Activated gamma-delta T cell treated with Interleukin-2 at 50 U/mL for 16 hours (primary cell): ENCODE measurements at places on chromosomes 1 and 21.
A peak's percentile ranks its signal among the peaks of the same experiment; 100 is the strongest.

- DNase-seq = peak; percentile 50
Measured at GRCh38 chr1:155859881-155860871, 809 bp downstream of the SYT11 start.

DNA sequence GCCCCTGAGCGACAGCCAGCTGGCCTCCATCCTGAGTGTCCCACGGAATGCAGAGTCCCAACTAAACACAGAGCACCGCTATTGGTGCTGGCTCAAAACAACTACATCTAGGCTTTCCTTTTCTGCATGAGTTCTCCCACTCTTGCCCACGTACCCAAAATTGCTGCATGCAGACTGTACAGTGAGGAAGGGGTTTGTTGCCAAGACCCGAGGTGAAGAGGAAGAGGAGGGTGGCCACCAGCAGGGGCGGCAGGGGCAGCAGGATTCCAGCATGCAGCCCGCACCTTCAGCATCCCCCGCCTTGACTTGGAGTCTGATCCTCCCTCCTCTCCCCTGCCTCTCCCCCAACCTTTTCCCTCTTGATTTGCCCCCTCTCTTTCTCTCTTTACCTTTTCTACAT is 8.0 kb downstream of the S100A9 start:
- DNase-seq = no peak

DNA sequence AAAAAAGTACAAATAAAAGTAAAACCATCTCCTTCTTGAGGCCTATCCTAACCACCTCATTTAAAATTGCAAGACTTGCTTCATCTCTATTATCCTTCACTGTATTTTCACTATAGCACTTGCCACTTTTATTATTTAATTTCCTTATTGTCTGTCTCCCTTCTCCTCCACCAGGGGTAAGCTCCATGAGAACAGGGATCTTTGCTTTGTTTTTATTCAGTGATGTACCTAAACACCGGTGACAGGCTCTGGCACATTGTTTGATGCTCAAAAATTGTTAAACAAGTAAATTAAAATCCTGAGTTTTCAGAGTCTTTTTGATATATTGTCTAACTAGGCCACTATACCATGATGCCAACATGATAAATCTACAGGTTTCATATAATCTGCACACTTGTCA is 17.2 kb upstream of the SPEN start:
- DNase-seq = no peak

GRCh38 chr1:216314379-216315095 is 108.7 kb downstream of the USH2A start:
- no peak for DNase-seq

- DNase-seq = no peak
Measured at GRCh38 chr1:151728151-151729054, 7.1 kb downstream of the RIIAD1 start.

- peak; percentile 66 for DNase-seq
Measured at GRCh38 chr1:181089676-181090544, 1.4 kb downstream of the IER5 start.

DNA sequence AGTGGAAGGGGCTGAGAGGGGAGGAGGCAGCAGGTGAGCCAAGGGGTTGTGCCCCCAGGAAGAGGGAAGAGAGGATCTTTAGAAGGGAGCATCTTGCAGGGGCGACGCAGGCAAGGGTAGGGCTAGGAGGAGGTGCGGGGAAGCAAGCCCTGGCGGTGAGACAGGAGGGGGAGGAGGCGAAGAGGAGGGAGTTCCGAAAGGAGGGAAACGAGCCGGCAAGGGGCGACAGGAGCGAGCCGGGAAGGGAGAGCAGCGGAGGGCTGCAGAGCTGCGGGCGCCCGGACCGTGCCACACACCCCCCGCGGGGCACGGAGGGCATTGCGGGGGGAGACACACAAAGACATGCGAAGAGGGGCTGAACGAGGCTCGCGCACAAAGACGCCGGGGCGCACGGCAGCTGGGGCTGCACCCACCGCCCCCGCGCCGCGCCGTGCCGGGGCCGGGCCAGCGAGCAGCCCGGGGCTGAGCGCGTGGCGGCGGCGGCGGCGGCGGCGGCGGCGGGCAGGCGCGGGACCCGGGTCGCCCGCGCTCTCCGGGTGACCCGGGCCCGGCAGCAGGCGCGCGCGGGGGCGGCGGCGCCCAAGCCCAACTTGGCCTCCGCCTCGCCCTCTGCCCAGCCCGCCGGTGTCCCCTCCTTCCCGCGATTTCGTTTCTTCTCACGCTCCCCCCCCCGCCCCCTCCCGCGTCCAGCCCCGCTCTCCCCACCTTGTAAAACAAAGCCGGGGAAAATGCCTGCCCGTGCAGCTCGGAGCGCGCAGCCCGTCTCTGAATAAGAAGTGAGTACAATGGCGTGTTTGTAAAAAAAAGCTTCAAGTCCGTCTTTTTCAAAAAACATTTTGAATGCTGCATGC is at the start of gene KCNK2:
Gene KCNK2, plus strand, starts transcription at position 206 of the 851 bp plus-strand sequence. CDS start 649 bp downstream, outside the sequence.
- no peak for DNase-seq

- no peak for DNase-seq
Measured at GRCh38 chr1:151832318-151832980, 847 bp upstream of the RORC start.

DNA sequence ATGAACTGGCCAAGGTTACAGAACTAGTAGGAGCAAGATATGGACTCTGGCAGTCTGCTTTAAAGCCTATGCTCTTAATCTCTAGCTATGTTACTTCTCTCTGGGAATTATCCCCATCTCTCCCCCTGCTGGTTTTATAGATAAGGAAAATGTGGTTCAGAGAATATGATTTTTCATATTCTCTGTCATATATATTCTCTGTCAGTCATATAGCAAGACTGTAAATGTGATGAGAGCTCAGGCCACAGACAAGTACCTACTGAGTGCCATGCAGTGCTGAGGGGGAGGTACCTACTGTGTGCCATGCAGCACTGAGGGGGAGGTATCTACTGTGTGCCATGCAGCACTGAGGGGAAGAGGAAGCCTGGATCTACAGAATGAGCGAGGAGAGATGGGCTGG is 220.3 kb upstream of the FGGY start:
- DNase-seq = no peak

DNA sequence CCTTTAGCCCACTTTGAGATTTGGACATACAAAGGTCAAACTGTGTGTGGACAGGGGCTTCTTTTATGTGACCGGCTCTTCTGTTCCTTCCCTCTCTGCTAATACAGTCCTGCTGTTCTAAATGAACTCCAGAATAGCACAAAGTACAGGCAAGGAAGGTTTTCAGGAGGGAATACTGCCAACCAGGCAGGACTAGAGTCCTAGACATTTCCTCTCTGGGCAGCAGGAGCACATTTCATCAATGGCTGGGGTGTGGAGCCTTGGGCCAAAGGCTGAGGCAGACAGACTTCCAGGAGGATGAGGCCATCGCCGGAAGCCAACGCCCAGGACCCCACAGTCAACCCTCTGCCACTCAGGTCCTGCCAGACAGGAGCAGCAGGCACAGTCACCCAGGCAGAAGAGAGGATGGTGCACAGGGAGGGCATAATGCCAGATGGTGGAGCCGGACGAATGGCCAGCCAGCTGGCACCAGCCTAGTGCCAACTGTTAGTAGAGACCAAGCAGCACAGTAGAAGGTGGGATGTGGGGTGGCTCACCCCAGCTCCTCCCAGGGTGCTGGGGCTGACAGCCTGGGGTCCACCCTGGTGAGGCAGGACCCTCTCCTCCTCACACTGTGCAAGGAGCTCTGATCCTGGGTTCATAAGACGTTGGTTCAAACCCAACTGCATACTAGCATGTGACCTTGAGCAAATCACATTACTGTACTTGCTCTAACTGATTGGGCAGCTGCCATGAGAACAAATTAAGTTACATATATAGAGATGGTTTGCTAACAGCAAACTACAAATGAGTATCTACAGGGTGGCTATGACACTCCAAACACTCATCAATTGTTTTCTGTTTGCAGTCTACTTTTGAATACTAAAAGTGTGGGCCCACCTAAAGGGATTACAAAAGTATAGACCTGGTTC is 410.7 kb downstream of the SIPA1L2 start:
- DNase-seq = no peak

GRCh38 chr1:40625076-40625475 is 40.4 kb downstream of the RIMS3 start:
- no peak for DNase-seq

- DNase-seq = no peak
Measured at GRCh38 chr1:109716570-109717090, 4.6 kb downstream of the GSTM5 start.

DNA sequence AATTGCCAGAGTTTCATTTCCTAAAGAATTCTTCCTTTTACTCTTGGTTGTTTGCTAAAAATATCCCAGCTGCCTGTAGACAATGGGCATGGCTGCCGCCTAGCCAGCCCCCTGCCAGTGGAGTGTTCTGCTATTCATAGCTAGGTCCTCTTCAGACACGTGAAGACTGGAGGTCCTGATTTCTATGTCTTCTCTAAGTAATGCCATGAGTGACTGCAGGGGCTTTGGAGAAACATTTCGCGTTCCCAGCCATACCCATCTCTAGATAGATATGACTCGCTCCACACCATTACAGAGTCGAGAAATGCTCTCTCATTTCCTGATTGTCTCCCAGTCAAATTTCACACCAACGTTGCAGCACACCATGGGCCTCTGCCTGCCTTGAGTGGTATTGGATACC is 99.5 kb upstream of the BACE2 start:
- DNase-seq = no peak

- DNase-seq = no peak
Measured at GRCh38 chr1:28050776-28051175, 37.6 kb downstream of the EYA3 start.

- DNase-seq = no peak
Measured at GRCh38 chr1:109657395-109657794, 1.5 kb downstream of the GSTM4 start.

DNA sequence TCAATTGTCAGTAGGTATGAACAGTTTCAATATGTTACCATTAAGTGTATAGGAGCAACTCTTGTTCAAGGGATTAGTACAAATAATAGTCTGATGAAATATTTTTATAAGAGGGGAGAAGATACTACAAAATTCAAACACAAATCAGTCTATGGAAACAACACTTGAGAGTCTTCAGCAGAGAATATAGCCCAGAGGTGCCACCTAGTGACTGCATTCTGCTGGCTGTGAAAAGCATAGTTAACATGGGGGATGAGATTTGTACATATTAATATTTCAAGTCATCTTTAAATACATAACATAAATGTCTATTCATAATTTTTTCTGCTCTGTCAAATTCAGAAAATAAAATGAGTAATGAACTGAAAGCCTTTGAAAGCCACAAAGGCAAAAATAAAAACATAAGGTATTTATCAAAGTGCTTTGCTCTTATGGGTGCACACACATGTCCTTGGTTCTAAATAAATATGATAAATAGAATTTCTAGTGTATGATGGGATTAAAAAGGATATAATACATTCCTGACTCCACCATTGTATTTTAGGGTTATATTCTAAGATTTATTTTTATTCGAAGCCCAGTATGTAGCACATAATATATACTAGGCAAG is 440.9 kb upstream of the ZRANB2 start:
- DNase-seq = no peak

- no peak for DNase-seq
Measured at GRCh38 chr21:45533846-45534635, 8.2 kb downstream of the SLC19A1 start.

- no peak for DNase-seq
Measured at GRCh38 chr1:234373959-234374254, 651 bp downstream of the COA6 start.

GRCh38 chr1:7624791-7625355 is 146.2 kb upstream of the VAMP3 start:
- DNase-seq = no peak

DNA sequence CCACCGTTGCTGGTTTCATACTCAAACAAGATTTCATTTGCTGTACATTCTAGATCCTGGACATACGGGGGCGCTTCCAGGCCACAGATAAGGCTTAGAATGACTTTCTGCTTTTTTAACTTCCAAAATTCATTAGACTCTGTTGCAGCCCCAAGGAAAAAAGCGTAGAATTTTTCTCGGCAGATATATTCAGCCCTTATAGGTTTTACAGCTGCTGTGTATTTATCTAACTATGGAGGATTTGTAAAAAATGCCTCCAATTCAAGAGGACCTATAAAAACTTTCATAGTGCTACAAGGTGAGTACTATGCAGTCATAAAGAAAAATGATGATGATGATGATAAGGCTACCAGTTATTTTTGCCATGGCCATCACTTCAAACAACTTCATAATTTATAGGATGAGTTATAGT is 51.6 kb downstream of the SLC30A10 start:
- DNase-seq = no peak

DNA sequence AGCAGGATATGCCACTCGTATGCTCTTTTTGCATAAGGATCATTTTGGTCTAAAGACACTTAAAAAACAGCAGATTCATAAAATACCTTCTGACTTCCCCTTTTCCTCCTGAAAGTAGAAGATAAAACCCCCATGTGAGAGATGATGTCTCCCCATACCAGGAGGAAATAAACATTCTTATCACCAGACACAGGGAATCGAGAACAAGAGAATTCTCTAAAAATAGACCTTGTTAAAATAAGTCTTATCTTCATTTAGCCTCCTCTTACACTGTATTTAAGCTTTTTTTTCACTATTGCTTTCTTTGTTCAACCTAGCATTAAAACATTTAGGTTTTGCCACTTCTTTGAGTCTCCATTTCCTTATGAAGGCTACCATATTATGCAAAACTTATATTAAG is 709.3 kb downstream of the KCNT2 start:
- DNase-seq = no peak

DNA sequence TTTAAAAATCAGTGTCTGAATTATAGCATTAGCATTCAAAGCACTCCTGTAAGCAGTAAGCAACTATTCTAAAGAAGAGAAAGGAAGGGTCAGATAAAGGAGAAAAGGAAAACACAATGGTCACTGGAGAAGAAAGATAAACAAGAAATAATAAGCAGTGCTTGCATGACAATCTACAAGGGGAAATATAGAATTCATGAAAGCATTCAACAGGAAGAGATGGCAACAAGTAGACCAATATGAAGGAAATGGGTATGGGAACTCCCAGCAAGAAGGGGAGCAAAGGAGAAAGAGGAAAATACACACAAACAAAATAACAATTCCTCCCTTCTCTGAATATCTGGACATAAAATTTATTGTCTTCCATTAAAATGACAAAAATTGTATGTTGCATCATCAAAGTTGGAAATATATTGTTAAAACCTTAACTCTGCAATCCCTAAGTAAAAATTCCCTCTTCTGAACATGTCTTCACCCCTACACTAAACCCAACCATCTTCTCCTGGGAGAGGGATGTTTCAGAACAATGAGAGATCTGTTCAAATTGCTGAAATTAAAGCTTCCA is 206.3 kb upstream of the SAMSN1 start:
- no peak for DNase-seq
